ENCODE measurements at places on chromosomes 2 and 18.

DNA sequence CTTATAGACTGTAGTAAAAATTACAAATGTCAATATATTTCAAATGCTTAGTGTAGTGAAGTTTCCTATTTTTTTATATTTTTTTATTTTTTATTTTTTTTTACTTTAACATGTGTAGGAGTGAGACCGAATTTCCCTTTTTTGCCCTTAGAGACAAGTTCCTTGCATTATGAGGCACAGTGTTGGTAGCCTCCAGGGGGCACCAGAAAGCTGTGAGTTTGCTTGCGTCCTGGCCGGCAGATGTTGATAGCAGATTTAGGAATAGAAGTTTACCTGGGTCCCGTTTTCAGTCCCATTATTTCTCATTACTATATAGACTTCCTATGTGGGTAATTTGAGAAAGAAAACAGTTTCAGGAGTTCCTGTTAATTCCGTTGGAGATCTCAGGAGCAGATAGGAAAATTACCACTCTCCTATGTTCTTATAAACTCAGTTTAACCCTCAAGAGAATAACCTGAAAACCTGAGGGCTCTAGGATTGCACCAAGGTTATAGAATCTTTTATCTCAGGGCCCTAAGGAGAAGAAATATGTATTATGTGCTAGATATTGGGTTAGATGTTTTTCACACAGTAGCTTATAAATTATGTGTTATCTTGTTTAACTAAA is 157.5 kb upstream of the SESTD1 start:
- peak; percentile 24 for DNase-seq

DNA sequence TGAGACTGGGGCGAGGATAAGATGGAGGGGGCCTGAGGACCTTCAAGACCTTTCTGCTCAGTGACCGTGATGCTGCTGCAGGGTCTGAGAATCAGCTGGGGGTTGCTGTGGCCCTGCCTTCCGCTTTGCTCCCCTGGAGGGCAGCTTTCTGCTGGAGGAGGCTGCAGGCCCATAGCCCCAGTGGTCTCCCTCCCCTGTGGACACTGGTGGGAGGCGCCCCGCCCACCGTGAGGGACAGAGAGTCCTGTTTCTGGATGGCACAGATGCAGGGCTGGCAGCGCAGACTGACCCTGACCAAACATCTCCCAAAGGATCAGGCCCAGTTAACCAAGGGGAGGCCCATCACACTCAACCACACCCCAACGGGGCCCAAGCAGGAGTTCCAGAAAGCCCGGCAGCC is 42.8 kb downstream of the PLB1 start:
- DNase-seq: no peak

- DNase-seq: no peak
Measured at GRCh38 chr2:40166006-40166405, 285.9 kb downstream of the SLC8A1 start.

GRCh38 chr2:138215958-138216357 is 251.7 kb downstream of the HNMT start:
- DNase-seq: no peak

DNA sequence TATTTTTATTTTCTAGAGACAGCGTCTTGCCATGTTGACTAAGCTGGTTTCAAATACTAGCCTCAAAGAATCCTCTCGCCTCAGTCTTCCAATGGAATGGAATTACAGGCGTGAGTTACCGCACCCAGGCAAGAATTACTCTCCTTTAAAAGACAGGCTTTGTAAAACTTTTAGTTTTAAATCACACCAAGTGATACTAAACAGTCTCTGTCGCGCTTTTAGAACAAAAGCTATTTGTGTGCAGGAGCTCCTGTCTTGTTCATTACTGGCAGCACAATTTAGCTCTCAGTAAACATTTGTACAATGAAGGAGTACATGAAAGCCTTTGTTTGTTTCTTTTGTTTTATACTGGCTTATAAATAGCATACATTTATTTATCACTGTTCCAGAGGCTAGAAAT is 1719.2 kb upstream of the PIK3C3 start:
- no peak for DNase-seq

DNA sequence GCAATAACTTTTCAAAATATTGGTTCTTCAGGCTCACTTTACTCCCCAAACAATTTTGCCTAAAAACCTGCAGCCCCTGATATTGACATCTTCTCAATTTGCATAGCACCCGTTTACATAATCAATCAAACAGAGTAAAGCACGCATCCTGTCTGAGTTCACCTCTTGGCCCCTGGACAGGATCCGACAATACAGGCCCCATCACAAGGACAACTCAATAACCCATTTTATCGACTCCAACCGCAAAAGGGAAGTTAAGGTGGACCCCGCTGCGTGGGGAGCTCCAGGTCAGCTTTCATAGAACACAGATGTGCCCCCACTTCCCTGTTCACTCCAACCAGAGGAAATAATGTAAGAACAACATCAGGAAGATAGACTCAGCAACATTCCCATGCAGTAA is 44.7 kb downstream of the TTC32 start:
- no peak for DNase-seq

DNA sequence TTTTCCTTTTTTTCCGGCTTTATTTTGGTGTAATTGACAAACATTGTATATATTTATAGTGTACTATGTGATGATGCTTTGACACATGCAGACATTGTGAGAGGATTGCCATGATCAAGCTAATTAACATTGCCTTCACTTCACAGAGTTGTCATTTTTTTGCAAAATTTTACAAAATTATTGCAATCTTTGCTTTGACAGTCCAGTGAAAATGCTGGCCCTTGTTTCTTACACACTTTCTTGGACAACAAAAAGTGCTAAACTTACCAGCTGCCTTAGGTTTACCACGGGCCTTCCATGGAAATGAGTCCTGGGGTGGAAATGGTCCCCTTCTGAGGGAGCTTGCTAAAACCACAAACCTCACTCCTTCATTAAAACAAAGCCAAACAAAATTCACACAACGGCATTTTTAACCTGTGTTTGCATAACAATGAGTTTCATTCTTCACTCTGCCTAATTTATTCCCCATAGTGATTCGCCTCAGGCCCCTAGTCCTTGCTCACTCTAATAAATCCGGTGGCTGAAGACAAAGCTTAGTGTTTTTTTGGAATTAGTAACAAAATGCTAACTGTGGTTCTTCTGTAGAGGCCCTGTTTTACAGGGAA is 32.2 kb downstream of the LINC00305 start:
- no peak for DNase-seq

- DNase-seq: no peak
Measured at GRCh38 chr2:121343191-121343590, 58.2 kb upstream of the TFCP2L1 start.

GRCh38 chr2:46519265-46519664 is 39.9 kb downstream of the TMEM247 start:
- no peak for DNase-seq

GRCh38 chr2:98771721-98772524 is 41.0 kb upstream of the MGAT4A start:
- DNase-seq: peak; percentile 82

GRCh38 chr2:55616551-55617174 is 759 bp downstream of the PPP4R3B start:
- peak; percentile 61 for DNase-seq

DNA sequence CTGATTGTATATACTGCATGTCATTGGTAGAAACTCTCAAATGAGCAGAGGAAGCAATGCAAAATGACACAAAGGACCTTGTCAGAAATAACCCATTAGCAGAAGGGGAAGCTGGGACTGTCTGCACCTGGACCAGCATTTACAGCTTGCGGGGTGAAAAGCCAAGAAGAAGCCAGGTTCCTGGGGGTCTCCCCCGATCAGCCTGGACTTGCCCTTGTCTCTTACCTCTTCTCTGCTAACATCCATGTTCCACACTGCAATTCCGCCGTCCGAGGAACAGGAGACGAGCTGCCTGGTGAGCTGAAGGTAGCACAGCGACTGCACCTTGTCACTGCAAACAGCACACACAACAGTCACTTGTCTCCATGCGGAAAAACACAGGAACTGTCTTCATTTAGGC is 51.1 kb downstream of the WDFY1 start:
- no peak for DNase-seq

DNA sequence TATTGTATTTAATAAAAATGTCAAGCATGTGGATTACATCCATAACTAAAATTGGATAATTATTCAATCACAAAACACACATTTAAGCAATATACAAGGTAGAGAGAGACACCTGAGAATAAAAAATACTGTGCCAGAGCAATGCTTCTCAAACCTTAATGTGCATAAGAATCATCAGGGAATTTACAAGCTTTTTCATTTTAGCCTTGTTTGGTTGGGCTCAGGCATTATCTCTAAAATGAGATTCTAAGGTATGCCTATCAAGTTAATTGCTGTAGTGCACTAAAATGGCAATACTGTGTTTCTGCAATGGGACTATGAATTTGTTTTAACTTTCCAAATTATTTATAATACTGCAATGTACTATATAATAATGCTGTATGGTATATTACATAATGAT is 983 bp downstream of the MOB1A start:
- no peak for DNase-seq

GRCh38 chr18:48227206-48227605 is 182.0 kb downstream of the ZBTB7C start:
- DNase-seq: no peak

GRCh38 chr2:154459286-154459685 is 239.2 kb upstream of the KCNJ3 start:
- no peak for DNase-seq

- no peak for DNase-seq
Measured at GRCh38 chr2:202841090-202841867, 30.3 kb downstream of the ICA1L start.

DNA sequence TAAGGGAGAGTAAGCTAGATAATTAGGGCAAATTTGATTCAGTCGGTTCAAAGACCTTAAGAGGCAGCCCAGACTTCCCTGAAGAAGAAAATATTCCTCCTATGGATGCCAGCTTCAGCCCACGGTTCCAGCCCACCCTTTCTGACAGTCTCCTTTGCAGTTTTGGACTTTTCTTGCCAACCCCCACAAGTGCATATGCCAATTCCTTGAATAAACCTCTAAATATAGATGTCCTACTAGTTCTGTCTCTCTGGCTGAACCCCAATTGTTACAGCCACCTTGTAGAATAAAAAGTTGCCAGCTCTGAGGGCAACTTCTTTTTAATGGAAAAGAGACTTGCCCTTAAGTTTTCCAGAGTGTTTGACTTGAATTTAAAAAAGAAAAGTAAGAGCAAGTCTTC is 111.7 kb downstream of the PID1 start:
- no peak for DNase-seq

- no peak for DNase-seq
Measured at GRCh38 chr2:135662088-135662487, 79.6 kb upstream of the UBXN4 start.

DNA sequence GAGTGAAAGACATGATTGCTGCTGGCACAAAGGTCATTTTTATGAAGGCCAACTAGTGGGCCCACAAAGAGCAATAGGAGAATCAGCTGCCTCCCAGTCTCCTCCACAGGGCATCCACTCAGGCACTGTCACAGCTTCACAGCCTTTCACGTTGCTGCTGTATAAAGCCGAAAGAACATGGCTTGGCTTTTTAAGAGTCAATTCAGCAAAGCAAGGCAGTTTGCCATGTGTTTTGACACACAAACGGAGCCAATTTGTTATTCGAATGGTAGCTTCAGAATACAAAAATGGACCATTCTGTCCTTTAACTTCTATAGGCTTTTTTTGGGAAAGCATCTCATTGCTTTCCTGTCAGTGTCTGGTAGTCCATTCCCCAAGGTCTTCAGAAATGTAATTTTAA is 283.4 kb upstream of the PARD3B start:
- DNase-seq: no peak

All from CD4-positive, alpha-beta T cell treated with Interferon alpha-2 for 1 hour (primary cell).